Common myeloid progenitor, CD34-positive (primary cell): ENCODE measurements at places on chromosomes 12 and 14.

DNA sequence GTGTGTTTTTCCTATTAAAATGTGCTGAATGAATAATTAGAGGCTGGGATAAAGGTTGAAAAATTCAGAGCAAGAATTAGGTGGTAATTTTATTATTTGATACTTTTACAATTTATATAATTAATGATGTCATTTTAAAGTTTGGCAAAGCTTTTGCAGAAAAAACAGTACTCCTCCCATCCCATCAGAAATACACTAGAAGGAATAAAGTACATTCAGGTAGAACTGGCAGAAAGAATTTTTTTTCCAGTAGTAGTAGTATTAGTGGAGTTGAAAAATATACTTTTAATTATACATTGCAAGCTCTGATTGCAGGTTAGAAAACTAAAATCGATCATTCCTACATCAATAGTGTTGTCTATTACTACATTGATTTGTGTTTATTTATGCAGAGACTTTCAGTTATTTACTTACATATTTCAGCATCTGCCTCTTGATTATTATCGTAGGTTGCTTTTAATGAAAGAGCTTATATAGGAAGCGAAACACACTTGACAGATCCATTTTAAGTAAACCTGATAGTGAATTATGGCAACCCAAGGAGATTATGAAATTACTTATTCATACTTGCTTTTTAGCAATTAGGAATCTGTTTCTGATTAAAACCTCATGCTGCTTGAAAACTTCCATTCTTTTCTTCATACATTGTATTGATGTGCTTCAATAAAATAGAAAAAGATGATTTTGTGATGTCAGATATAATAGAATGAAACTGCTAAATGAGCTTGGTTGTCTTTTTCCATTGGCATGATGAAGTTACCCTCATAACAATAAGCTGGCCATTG, 10.1 kb downstream of the FOXG1 start:
- no peaks in the 10 kb centered on the region for H3K36me3 ChIP-seq
- no peaks in the 10 kb centered on the region for H3K4me1 ChIP-seq
- DNase-seq = no peak
- H3K4me3 ChIP-seq = no peak overlapping the region
- H3K27ac ChIP-seq = no peak overlapping the region
- H3K27me3 ChIP-seq = peaks cover 53% of the 10 kb centered on the region

- DNase-seq = no peak
- no peak overlapping the region for H3K27ac ChIP-seq
These were observed 107.1 kb downstream of the MYRFL start for GRCh38 chr12:69932154-69932553.

DNA sequence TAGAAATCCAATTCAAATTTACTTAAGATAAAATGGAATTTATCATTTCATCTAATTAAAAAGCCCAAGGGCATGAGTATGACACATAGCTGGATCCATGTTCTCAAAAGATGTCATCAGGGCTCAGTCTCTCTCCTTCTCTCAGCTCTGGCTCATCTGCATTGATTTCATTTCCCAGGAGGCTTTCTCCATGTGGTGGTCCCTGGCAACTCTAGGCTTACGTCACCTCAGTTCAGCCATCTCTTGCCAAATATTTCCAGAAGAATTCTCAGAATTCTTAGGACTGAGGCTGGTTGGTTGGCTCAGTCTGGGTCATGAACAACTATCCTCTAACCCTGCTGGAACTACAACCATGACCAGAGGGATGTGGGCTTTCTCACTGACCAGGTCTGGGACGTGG, 65.3 kb downstream of the FOS start:
- H3K4me1 ChIP-seq = peaks cover 26% of the 10 kb centered on the region
- no peak for DNase-seq
- H3K4me3 ChIP-seq = no peak overlapping the region
- H3K27ac ChIP-seq = no peak overlapping the region
- H3K27me3 ChIP-seq = no peaks in the 10 kb centered on the region

DNA sequence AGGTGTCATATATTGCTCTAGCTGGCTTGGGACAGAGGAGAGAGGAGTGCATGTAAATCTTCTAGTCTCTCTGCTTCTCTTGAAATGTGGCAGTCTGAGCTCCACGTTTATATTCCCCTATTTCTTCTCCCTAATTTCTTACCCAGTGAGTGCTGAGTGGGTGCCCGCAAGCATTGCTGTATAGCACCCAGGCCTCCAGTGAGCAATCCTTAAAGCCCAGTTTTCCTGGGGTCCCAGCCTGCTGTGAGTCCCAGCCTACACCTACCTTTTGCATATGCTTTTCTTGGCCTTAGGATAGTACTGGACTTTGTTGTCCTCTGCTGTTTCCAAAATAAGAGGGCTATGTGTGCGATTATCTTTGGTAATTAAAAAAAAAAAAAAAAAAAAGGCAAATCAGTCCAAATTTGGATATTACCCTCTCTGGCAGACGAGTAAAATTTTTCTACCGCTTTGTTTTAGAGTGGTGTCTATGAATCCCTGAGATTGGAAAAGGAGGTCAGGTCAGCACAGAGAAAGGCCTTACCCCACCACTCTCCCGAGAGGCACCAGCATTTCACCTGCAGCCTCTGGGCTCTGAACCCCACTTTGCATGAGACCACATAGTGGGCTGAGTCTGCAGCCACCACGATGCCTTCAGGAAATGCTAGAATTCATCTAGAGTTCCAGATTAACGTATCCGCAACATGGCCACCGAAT, 1.1 kb downstream of the MGST1 start:
- peaks cover 41% of the 10 kb centered on the region for H3K4me1 ChIP-seq
- H3K27ac ChIP-seq = peak overlapping the region; percentile 74
- no peak for DNase-seq
- no peaks in the 10 kb centered on the region for H3K27me3 ChIP-seq
- H3K4me3 ChIP-seq = peak overlapping the region; percentile 69

DNA sequence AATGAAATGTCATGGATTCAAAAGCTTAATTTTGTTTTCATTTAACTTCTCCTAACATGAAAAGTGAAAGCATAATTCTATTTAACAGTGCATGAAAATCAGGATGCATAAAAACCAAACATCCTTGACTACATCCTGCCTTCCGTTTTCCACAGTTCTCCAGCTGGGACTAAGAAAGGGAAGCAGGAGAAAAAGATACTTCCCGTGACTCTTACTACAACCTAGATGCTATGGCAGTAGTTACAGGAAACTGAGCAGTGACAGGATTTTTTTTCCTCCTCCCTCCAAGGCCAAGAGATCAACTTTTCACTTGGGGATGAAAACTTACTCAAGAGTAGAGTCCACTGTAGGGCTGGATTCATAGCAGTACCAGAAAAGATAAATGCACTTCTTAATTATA, 2.6 kb downstream of the EXOC5 start:
- no peak for DNase-seq
- H3K36me3 ChIP-seq = no peaks in the 10 kb centered on the region
- peaks cover 10% of the 10 kb centered on the region for H3K4me1 ChIP-seq
- H3K27me3 ChIP-seq = no peaks in the 10 kb centered on the region
- no peak overlapping the region for H3K27ac ChIP-seq

DNA sequence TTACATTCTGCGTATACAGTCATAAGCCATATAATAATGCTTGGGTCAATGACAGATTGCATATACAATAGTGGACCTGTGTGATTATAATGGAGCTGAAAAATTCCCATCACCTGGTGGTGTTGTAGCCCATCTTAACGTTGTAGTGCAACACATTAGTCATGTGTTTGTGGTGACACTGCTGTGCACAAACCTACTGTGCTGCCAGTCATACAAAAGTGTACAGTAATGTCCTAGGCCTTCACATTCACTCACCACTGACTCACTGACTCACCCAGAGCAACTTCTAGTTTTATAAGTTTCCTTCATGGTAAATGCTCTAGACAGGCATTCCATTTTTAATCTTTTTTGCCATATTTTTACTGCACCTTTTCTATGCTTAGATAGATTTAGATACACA, 194.8 kb upstream of the SEL1L start:
- no peaks in the 10 kb centered on the region for H3K36me3 ChIP-seq
- no peaks in the 10 kb centered on the region for H3K4me1 ChIP-seq
- H3K27me3 ChIP-seq = no peaks in the 10 kb centered on the region
- no peak overlapping the region for H3K27ac ChIP-seq

- peaks cover 18% of the 10 kb centered on the region for H3K36me3 ChIP-seq
- no peak overlapping the region for H3K4me3 ChIP-seq
- no peak for DNase-seq
- H3K27ac ChIP-seq = no peak overlapping the region
- H3K27me3 ChIP-seq = no peaks in the 10 kb centered on the region
These were observed 4.5 kb upstream of the PNMA1 start for GRCh38 chr14:73718418-73719251.
